Stimulated activated CD8-positive, alpha-beta memory T cell treated with anti-CD3 and anti-CD28 coated beads, Interleukin-7, amount 100 ng/mL, for 1 hour (primary cell): ENCODE measurements at places on chromosomes 1 and 21.

DNA sequence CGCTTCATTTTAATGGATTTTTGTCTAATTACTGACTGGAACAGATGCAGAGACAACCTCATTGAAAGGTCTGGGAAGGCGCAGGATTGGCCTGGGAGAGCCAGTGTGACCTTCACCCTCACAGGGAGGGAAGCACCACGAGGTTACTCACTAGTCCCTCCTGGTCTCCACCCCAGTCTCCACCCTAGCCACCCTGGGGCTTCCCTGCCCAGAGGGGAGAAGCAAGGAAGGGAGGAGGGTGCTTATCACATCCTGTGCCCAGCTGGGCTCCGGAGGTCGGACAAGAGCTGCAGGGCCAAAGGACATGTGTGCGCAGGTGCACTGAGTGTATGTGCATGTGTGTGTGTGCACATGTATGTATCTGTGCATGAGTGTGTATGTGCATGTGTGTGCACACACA, 220.1 kb upstream of the VAMP3 start:
- no peak for DNase-seq

- no peak for DNase-seq
Observed at GRCh38 chr1:37776946-37777516, 12.1 kb upstream of the EPHA10 start.

DNA sequence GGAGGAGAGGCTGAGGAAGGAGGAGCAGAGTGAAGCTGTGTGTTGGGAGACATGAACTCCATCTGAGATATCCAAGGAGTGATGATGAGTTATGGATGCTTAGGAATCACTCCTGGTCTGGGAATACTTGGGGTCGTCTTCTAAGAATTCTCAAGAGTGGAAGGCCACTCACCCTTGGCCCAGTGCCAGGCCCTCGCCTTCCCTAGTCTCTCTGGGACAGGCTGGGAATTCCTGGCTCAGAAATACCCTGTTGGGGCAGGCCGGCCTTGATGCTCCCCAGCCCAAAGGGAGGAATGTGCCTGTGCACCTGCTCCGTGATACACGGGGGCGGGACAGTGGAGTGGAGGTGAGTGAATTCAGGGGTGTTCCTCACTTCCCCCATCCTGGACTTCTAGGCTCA, 12.6 kb upstream of the LMNA start:
- no peak for DNase-seq

DNA sequence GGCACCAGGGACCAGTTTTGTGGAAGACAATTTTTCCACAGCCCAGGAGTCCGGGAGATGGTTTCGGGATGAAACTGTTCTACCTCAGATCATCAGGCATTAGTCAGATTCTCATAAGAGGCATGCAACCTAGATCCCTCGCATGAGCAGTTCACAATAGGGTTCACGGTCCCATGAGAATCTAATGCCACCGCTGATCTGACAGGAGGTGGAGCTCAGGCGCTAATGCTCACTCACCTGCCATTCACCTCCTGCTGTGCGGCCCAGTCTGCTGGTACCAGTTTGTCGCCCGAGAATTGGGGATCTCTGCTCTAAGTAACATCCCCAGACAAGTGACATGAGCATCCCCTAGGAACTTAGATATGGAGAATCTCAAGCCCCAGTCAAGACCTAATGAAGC, 180.7 kb downstream of the COQ8A start:
- DNase-seq = no peak

GRCh38 chr1:214124281-214124805, 136.6 kb downstream of the PROX1 start:
- DNase-seq = no peak

DNA sequence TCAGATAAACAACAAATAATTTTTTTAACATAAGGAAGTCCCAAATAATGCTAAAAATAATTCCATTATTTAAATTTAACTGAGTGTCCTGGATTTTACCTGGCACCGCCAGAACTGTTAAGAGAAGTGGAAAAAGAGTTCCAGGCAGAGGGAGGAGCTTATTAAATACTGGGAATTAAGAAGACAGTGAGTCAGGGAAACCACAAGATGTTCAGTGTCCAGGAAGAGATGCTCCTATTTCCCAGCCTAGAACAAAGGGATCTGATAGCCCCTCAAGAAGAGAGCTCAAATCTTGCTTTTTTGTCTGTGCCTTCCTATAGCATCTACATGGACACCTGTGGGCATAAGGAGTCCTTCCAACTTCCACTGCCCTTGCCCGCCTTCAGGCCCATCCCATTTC, 85.9 kb downstream of the PGM1 start:
- no peak for DNase-seq

GRCh38 chr1:27972141-27972540, 12.4 kb downstream of the XKR8 start:
- DNase-seq = no peak

DNA sequence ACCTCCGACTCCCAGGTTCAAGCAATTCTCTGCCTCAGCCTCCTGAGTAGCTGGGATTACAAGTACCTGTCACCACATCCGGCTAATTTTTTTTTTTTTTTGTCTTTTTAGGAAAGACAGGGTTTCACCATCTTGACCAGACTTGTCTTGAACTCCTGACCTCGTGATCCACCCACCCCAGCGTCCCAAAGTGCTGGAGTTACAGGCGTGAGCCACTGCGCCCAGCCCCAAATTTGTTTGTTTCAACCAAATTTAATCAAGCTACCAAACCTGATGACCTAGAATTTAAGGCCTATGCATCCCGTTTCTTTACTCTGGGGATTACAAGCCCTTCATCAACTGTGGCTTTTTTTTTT, 58.3 kb upstream of the TBX15 start:
- DNase-seq = no peak

GRCh38 chr1:243786531-243786930, 63.5 kb downstream of the AKT3 start:
- DNase-seq = no peak

GRCh38 chr1:21277180-21277579, 13.1 kb downstream of the ECE1 start:
- no peak for DNase-seq

GRCh38 chr1:24069817-24070216, 42.1 kb downstream of the MYOM3 start:
- no peak for DNase-seq

DNA sequence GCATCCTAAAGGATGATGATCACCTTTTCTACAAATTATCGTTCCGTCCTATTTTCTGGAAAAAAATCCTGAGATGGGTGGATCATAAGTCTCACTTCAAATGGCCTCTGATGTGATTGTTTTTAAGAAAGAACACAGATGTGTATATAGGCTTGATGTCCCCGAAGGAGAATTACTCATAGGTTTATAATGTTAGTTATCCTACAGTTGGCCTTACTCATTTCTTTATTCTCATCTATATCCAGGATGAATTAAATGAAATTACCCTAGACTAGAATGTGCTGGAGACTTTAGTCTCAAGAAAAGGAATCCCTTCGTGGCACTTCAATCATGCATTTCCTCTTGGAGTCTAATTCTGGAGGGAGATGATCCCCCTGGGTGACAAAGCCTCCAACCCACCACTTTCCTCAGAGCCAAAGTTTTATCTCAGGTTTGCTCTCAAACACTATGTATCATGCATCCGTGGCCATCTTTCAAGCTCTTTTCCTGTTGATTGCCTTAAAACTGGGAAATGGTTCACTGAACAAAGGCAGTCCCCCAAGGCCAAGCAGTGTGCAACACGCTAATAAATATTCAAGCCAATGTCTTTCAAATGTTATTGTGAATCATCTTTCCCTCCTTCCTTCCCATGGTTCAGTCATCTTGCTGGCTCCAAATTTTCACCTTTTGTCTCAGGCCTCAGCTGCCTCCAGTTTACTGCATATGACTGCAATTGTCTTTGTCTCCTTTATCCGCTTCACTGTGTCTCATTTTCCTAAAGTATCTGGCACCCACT, 32.5 kb upstream of the SMYD2 start:
- no peak for DNase-seq

- peak; percentile 15 for DNase-seq
Observed at GRCh38 chr1:117607471-117607870, 1.6 kb downstream of the TENT5C start.

- no peak for DNase-seq
Observed at GRCh38 chr1:5996641-5997270, 4.5 kb upstream of the NPHP4 start.
